ENCODE measurements at places on chromosomes 16 and 17. TPM values are rescaled to one million over a fixed set of nuclear protein-coding genes. Genes with fewer than 3 reads are reported as not detected.

TGFB1I1 gene
- total RNA-seq: 47.8 TPM

KDM6B gene
- total RNA-seq: 7.1 TPM

ASPHD1 gene
- 12.5 TPM for total RNA-seq

PLA2G10 gene
- total RNA-seq: not detected

PABPN1L gene
- not detected for total RNA-seq

MSLN gene
- not detected for total RNA-seq

KRT38 gene
- total RNA-seq: not detected

KRT9 gene
- total RNA-seq: not detected

USB1 gene
- total RNA-seq: 65.6 TPM

TP53TG3 gene
- total RNA-seq: not detected

GNGT2 gene
- total RNA-seq: not detected

C16orf90 gene
- total RNA-seq: not detected

EPN3 gene
- total RNA-seq: not detected

VASN gene
- total RNA-seq: 97.5 TPM

FA2H gene
- not detected for total RNA-seq
